ENCODE measurements at places on chromosomes 1 and 21.
A peak's percentile ranks its signal among the peaks of the same experiment; 100 is the strongest.

DNA sequence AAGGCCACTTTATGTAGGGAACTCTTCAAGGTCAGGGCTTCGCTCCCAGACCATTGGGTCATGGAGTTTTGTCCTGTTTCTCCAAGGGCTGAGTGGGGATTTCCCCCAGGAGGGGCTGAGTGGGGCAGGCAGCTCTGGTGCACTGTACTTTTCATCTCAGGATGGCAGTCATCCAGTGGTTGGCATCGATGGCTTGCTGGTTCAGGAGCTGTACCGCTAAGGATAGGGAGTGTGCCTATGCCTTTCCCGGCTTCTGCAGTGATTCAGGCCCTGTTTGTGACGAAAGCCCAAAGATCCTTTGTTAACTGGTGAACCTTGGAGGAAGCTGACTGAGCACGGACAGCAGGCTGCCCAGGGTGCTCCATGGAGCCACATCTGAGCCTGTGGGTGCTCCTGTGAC is 100.1 kb upstream of the GADD45A start:
- DNase-seq, result no peak

DNA sequence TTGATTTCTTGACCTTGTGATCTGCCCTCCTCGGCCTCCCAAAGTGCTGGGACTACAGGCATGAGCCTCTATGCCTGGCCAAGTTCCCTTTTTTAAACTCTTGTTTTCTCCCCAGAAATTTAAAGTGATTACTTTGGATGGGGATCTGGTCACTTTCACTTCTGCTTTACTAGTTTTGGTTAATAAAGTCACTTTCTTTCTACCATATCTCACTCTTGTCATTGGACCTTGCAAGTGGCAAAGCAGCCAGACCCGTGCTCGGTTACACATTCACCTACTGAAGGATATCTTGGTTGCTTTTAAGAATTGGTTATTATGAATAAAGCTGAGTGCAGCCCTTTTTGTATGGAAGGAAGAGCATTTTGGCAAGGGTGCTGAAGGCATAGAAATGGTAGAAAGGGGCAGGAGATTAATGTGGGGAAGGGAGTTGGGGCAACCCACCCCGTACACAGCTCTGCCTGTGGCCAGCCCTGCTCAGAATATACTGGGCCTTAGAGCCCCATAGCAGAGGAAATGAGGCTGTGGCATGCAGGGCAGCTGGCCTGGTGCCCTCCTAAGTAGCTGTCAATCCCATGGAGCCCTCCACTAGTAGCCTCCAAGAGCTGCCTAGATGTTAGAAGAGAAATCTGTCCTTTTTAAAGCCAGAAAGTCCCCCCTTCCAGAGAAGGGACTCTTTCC is 40.7 kb downstream of the CD2 start:
- no peak for DNase-seq

- DNase-seq, result peak; percentile 53
Observed at GRCh38 chr1:203117611-203118575, 9.6 kb upstream of the ADORA1 start.

GRCh38 chr1:55555956-55556725 is 341.0 kb upstream of the USP24 start:
- no peak for DNase-seq

- no peak for DNase-seq
Observed at GRCh38 chr1:56819387-56819899, at the start of gene FYB2. Gene FYB2, minus strand, starts transcription at chr1:56819404. Its CDS starts 114 bp downstream, at chr1:56819290.

- peak; percentile 12 for DNase-seq
Observed at GRCh38 chr1:82593561-82593960, 792.8 kb downstream of the ADGRL2 start.

- DNase-seq, result no peak
Observed at GRCh38 chr1:199918196-199918769, 109.2 kb upstream of the NR5A2 start.

DNA sequence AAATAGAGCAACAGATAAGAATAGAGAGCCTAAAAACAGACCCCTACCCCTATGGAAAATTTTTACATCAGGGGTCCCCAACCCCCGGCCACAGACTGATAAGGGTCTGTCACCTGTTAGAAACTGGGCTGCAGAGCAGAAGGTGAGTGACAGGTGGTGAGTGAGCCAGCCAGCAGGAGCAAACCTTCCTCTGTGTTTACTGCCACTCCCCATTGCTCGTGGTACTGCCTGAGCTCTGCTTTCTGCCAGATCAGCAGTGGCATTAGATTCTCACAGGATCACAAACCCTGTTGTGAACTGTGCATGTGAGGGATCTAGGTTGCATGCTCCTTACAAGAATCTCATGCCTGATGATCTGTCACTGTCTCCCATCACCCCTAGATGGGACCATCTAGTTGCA is 174.1 kb downstream of the FOXD2 start:
- no peak for DNase-seq

GRCh38 chr1:167441222-167441621 is 77.1 kb downstream of the CD247 start:
- no peak for DNase-seq

DNA sequence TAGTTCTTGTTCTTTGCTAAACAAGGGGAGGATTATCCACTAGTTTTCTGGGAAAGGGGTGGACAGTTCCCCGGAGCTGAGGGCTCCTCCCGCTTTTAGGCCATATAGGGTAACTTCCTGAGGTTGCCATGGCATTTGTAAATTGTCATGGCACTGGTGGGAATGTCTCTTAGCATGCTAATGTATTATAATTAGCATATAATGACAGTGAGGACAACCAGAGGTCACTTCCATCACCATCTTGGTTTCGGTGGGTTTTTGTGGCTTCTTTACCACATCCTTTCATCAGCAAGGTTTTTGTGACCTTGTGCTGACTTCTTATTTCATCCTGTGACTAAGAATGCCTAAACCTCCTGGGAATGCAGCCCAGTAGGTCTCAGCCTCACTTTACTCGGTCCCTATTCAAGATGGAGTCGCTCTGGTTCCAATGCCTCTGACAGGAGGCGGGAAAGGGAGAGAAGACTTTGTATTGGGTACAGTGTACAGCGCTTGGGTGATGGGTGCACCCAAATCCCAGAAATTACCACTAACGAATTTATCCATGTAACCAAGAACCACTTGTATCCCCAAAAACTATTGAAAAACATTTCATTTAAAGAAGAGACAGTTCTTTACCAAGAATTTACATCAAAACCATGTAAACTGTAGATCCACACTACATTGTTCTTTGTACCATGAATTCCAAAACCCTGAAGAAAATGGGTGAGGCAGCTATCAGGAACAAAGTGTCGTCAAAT is 8.7 kb upstream of the SLC2A5 start:
- peak; percentile 68 for DNase-seq

DNA sequence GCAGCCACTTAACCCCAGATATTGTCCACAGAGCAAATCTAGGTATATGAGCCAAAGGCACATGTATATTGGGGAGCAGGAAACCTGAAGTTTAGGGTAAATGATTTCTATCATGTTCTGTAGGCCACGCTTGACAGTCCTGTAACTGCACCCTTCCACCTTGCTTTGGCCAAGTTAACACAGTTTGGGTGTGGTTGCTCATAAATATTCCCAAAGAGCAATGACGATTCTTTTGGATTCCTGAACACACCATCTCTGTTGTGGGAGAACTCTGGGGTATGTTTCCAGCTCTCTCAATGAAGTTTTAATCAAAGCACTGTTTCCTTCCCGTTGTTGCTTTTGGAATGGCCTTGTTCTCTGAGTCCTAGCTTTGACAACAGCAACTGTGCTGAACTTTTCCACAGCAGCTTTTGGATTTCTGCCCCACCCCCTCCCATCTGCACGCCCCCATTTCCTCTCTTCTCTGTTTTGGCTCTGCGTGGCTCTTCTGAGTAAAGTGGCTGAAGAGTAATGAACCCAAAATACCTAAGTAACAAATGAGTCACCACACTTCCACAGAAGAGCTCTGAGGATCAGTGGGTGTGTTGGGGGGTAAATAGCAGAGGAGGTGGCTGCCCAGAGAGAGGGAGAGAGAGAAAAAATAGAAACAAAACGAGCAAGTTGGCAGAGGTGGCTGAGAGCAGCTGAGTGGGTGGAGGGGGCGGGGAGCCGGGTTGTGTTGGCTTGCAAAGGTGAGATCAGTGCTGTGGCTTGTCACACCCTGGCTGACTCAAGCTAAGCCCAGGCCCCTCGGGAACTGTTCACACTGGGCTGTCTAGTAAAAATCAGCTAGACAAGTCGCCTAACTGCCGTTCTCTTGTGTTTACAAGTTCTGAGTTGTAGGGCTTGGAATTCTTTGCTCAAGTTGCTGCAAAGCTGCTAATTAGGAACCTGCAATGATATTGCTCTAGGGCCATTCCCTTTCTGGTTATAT is 26.9 kb upstream of the RAP1A start:
- DNase-seq, result peak; percentile 88

GRCh38 chr1:71967670-71968069 is 314.7 kb downstream of the NEGR1 start:
- DNase-seq, result no peak

GRCh38 chr1:78237364-78237916 is 191.7 kb downstream of the GIPC2 start:
- no peak for DNase-seq

DNA sequence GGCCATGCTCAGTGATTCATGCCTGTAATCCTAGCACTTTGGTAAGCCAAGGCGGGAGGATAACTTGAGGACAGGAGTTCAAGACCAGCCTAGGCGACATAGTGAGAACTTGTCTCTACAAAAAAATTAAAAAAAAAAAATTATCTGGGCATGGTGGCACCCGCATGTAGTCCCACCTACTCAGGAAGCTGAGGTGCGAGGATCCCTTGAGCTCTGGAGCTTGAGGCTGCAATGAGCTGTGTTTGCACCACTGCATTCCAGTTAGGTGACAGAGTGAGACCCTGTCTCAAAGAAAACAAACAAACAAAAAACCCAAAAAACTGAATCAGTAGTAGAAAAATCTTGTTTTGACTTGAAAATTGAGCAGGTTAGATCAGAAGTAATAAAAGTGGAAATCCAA is 67.1 kb upstream of the IPO9 start:
- DNase-seq, result no peak

DNA sequence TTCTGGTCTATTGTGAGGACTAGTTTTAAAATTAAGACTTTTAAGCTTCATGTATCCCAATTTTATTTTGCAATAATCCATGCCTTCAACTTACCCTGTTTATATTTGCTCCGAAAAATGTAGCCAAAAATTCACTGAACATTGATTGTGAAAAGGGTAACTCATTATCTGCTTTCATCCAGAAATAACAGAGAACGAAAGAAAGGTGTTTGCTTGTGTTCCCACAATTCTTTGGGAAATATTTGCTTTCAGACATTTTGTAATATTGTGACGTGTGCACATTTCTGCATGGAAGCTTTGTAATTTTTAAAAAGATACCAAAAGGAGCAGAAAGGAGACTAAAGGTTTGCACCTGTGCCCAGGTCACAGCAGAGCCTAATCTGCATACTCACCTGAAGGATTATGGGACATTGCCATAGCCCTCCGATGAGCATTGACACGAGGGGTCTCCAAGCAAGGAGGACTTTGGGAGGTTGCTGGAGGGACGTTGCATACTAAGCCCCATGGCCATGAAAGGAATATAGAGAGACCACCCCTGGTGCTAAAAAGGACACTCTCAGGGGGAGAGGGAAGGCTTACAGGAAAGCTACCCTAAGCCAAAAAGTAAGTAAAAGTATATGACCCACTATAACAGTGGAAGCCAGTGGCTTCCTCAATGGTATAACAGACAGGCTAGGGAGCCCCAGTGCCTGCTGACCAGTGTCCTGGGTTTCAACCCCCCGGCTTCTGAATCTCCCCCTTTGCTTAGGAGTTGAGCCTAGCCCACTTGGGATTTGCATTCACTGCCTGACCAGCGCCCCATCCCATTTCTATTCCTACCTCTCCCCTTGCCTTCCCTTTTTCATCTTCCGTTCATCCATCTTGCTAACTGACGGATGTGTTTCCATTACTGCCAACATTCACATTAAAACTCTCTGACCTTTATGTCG is 148.6 kb upstream of the ZC3H12A start:
- no peak for DNase-seq

DNA sequence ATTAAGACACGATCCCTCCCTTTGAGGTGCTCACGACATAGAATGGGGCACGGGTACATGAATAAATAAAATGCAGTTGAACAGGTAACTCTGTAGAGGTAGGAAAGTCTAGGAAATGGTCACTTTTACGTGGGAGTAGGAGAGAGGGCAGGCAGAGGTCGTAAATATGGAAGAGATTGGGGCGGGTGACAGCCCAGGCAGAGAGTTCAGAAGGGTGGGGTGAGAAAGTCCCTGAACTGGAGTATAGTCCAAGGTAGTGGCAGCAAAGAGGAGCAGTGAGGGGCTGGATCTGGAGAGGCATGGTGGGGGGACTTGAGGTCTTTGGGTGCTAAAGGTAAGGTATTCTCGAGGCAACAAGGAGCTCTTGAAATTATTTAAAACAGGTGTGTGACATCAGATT is 147.9 kb downstream of the C1orf21 start:
- no peak for DNase-seq

DNA sequence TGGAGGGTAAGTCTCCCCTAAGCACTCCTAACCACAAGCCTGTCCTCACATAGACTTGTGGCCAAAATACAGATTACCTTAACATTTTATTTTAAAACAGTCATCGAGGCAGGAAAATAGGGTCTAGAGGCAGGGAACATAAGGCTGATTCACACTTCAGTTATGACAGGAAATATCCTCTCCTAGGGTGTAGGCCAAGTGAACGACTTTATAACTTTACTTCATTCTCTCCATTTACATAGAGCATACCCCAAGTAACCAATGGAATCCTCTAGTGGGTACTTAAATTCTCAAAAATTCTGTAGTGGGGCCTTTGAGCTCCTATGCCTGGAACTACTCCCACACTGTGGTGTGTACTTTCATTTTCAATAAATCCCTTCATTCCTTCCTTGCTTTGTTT is 113.0 kb downstream of the WDR3 start:
- DNase-seq, result peak; percentile 70

DNA sequence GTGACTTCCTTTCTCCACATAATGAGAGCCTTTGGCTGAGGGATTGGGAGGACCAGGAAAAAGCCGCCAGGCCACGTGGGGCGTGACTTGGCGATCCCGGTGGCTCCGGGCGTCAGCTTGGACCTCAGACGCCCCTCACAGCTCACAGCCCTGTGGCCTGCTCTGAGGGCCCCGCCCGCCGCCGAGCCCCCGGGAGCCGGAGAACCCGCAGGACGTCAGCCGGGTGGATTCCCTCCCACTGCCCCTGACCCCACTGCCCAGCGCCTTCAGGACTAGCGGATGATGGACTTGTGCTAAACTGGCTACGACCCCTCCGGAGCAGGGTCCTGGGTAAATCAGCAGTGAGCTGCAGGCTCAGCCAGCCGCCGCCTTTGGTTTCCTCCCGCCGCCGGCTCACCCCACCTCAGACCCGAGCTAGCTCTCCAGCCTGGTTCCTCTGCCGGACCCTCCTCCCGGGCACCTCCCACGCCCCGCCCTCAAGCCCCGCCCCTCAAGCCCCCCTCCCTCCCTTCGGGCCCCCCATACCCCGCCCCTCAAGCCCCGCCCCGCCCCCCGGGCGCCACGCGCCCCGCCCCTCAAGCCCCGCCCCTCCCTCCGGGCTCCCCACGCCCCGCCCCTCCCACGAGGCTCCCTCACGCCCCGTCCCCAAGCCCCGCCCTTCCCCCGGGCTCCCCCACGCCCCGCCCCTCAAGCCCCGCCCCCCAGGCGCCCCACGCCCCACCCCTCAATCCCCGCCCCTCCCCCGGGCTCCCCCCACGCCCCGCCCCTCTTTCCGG is 10.0 kb upstream of the FAAP20 start:
- DNase-seq, result peak; percentile 78

- no peak for DNase-seq
Observed at GRCh38 chr1:6137758-6138157, 42.4 kb downstream of the CHD5 start.

- peak; percentile 93 for DNase-seq
Observed at GRCh38 chr1:197799271-197799670, 24.0 kb upstream of the DENND1B start.
